ENCODE measurements at places on chromosomes 11 and 22.

DNA sequence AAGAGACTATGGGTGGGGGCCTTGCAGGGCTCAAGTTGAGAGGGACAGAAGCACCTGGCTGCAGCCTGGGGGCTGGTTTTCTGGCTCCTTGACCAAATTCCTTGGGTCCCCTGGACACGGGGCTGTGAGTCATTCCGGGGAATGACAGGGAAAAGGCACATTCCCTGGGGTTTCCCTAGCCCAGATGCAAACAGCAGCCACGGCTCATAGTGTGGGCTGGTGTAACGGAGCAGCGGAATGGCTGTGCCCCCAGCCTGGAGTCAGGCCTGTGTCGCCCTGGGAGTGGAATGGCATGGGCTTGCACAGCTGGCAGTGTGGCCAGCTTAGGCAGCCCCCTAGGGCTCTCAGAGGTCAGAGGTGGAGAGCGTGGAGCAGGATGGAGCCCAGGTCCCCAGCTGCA is 77.6 kb upstream of the KCNQ1OT1 start:
- no peak for DNase-seq

GRCh38 chr11:116808262-116809175 is 14.6 kb downstream of the APOA4 start:
- no peak for DNase-seq

GRCh38 chr11:75673977-75674582 is 5.2 kb upstream of the MAP6 start:
- DNase-seq, result no peak

DNA sequence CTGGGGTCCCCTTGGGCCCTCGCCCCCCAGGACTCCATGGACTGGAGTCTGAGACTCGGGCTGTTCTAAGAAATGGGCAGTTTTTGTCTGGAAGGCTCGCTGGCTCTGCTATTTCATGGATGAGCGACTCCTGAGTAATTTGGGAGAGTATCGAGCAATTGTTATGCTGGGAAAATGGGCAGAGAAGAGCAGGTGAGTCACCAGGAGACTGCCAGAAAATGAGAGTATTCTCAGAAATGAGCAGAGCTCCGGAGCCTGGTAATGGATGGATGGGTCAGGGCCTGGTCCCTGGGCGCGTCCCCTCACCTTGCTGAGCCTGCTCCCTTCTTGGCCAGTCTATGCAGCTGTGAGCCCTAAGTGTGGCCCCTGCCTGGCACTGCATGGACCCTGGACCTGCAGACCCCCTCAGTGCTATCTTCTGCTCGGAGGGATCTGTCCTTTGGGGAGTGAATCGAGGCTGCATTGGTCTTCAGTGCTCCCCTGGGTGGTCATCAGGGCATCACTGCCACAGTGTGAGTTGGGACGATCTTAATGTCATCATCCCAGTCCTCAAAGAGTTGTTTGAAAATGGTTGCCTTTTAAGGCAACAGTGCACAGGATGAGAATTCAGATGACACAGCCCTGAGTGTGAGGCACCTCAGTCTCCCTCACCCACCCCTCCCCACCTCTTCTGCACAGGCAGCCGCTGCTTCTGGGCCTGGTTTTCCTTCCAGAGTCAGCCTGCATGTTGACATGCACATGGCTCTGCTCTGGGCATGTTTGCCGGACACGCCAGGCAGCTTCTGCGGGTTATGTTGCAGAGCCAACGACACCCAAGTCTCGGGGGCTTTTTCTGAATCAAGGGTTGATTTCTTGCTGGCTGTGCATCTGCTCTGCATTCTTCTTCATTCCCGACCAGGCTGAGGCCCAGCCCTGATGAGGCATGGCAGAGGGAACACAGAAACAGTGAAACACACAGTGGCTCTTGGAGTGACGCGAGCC is 519.0 kb downstream of the TBC1D22A start:
- no peak for DNase-seq

GRCh38 chr22:31537019-31537535 is 40.7 kb downstream of the SFI1 start:
- no peak for DNase-seq

DNA sequence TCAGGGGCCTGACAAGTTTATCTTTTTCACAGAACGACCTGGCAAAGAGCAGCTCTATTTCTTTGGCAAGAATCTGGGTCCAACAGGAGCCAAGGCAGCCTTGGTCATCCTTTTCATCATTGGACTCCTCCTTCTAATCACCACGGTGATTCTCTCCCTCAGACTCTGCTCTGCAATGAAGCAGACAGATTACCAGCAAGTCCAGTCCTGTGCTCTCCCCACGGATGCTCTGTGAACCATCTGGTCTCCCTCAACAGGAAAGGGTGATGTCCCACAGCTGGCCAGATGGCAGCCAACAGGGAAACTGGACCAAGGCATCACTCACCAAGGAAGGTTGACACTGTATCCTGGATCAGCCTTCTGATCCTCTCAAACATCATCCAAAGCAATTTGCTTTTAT is 17.0 kb upstream of the PANX1 start:
- DNase-seq, result no peak

DNA sequence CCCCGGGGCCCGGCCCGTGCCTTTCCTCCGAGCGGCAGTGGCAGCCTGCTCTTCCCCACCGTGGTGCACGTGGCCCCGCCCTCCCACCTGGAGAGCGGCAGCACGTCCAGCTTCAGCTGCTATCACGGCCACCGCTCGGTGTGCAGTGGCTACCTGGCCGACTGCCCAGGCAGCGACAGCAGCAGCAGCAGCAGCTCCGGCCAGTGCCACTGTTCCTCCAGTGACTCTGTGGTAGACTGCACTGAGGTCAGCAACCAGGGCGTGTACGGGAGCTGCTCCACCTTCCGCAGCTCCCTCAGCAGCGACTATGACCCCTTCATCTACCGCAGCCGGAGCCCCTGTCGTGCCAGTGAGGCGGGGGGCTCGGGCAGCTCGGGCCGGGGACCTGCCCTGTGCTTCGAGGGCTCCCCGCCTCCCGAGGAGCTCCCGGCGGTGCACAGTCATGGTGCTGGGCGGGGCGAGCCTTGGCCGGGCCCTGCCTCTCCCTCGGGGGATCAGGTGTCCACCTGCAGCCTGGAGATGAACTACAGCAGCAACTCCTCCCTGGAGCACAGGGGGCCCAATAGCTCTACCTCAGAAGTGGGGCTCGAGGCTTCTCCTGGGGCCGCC is 11.9 kb downstream of the C22orf31 start:
- DNase-seq, result no peak

- DNase-seq, result no peak
Observed at GRCh38 chr22:42958937-42959336, 56.0 kb downstream of the PACSIN2 start.

GRCh38 chr11:109745996-109746625 is 324.1 kb downstream of the C11orf87 start:
- DNase-seq, result no peak

GRCh38 chr11:95904009-95904650 is 19.8 kb downstream of the MTMR2 start:
- no peak for DNase-seq

- DNase-seq, result no peak
Observed at GRCh38 chr11:2716376-2717095, 16.7 kb upstream of the KCNQ1OT1 start.

GRCh38 chr22:45284705-45285262 is at the start of gene UPK3A:
TSS of gene UPK3A (plus strand) at chr22:45284949. CDS start at chr22:45285014, 65 bp downstream.
- DNase-seq, result no peak

DNA sequence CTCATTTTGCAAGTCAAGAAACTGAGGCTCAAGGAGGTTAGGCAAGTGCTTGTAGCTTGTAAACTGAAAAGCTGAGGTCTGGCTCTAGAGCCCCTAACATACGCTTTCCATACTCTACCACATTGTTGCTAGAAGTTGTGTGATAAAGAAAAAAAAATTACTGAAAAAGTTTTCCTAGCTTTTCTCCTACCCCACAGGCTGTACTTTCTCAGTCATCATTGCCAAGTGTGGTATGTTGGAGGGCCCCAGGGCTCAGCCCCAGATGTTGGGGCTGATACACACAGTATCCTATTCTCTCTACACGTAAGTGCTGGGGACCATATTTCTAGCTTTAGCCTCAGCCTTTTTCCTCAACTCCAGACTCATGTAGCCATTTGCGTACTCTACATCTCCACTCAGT is 16.0 kb downstream of the KREMEN1 start:
- no peak for DNase-seq

GRCh38 chr11:132852361-132852760 is 679.9 kb downstream of the OPCML start:
- no peak for DNase-seq

DNA sequence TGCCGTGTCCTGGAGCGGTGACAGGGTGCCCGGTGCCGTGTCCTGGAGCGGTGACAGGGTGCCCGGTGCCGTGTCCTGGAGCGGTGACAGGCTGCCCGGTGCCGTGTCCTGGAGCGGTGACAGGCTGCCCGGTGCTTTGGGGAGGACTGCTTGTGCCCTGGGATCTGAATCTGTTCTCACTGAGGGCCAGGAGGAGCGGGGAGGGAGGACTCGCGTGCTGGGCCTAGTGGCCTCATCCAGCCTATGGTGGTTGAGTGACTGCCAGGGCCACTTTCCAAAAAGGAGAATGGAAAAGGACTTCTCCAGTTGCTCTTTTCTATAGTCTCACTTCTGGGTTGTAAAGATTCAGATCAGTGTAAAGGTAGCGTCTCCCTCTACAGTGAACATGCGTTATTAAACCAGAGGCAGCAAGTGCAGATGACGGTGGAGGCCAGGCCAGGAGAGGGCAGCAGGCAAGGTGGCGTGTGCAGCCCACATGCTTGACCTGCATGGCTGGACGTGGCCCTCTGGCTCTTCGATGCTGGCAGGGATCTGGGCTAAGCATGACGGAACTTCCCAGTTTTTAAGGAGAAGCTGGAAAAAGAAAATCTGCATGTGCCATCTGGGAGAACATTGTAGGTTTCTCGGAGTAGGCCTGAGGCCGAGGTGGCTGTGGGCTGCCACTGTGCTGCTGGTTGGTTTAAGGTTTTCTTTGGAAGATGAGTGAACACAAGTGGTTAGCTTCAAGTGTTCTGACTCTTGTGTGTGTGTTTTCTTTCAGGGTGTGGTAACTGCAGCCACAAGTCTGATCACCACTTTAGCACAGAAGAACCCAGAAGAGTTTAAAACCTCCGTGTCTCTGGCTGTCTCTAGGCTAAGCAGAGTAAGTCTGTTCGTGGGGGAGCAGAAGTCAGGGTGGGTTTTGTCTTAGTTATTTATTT is 55.0 kb downstream of the AP2A2 start:
- DNase-seq, result no peak

Measured in stimulated activated CD8-positive, alpha-beta memory T cell treated with anti-CD3 and anti-CD28 coated beads, Interleukin-7, amount 100 ng/mL, for 1 hour (primary cell).